ENCODE measurements at places on chromosomes 3 and 15.
A peak's percentile ranks its signal among the peaks of the same experiment; 100 is the strongest.

DNA sequence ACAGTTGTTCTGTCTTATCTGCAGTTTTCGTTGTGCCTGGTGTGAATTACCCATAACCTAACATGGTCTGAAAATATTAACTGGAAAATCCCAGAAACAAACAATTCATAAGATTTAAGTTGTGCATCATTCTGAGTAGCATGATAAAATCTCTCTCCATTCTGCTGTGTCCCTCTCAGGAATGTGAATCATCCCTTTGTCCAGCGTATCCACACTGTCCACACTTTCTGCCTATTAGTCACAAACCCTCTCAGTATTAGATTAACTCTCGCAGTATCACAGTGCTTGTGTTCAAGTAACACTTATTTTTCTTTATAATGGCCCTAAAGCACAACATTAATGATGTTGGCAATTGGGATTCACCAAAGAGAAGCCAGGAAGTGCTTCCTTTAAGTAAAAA, 203.2 kb downstream of the CGGBP1 start:
- no peak for ATAC-seq

GRCh38 chr15:43132830-43133429, 456 bp upstream of the TMEM62 start:
- ATAC-seq = no peak

DNA sequence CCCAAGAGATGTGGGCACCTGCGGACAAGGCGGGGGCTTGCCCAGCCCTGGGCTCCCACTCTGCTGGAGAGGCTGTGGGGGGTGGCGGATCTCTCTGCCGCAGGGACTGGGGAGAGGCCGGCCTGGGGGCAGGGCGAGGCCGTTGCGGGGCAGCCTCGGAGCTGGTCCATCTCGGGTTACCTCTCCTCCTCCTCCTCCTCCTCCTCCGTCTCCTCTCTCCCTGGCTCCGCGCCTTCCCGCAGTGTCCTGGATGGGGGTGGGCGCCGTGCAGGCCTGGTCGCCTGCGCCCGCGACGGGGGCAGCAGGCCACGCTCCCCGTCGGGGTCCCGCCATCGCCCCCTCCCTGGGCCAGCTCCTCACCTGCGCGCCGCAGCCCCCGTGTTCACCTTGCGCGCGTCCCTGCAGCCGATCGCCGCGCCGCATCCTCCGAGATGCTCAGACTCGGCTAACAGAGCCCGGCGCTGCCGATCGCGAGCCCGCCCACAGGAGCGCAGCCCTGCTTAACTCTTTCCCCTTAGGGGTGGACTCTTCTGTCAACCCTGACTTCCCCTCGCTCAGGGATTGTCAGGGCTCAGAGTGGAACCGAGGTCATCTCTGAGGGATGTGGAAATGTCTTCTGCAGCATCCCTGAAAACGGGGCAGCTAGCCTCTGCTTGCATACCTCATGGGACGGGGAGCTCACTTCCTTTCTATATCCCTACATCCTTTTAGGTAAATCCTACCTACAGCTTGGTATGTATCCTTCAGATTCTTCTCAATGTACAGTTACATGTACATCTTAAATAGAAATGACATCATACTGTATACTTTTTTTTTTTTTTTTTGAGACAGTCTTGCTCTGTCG, at the start of gene PRRT3:
TSS of gene PRRT3 (minus strand) at position 447 of the 844 bp plus-strand sequence. CDS start 2,293 bp downstream, outside the sequence.
- ATAC-seq = peak; percentile 92

- peak; percentile 79 for ATAC-seq
These were observed 19.1 kb upstream of the XYLB start for GRCh38 chr3:38327335-38328009.

DNA sequence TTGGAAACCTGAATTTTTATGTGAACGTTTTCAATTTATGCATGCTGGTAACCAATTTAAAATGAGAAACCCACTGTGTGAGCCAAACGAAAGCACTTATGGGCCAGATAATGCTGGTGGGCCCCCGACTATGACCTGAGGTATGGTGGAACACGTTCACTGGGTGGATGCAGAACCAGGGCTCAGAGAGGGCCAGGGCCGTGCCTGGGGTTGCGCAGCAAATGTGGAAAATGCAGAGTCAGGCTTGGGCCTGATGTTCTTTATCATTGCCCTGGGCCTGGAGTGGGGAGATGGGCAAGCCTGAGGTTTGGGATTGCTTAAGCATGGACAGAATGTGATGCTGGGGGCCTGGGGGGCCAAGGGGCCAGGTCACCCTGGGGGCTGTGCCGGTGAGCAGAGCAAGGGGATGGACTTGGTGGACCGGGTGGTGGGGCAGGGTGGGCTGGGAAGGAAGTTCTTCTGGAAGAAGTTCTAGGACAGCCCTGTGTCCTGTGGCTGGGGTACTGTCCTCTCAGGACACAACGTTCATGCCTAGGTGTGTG, 17.9 kb downstream of the FBLN2 start:
- ATAC-seq = no peak

GRCh38 chr15:37740623-37741141, 193.8 kb upstream of the TMCO5A start:
- no peak for ATAC-seq

DNA sequence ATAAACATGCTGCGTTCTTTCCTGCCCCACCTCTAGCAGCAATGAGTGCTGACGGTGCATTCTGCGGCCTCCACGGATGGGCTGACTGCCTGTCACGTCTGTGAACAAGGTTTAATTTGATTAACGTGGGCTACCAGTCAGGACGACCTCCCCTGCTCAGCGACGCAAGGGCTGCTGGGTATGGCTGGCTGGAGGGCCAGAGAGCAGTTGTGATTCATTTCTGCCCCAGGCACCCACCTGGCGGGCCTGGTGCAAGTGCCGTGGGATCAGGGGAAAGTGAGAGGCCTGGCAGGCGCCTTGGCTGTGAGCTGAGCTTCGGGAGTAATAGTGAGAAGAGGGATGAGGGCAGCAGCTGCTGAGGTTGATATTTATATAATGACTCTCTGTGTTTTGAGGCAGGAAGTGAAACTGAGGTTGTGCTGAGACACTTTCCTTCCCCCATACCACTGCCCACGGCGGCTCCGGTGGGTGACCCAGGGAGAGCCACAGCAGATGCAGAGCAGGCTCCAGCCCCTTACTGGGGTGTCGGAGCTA, 190.4 kb upstream of the BCL6 start:
- ATAC-seq = peak; percentile 90

- ATAC-seq = no peak
These were observed 94.4 kb downstream of the CHRNA7 start for GRCh38 chr15:32124726-32125125.

DNA sequence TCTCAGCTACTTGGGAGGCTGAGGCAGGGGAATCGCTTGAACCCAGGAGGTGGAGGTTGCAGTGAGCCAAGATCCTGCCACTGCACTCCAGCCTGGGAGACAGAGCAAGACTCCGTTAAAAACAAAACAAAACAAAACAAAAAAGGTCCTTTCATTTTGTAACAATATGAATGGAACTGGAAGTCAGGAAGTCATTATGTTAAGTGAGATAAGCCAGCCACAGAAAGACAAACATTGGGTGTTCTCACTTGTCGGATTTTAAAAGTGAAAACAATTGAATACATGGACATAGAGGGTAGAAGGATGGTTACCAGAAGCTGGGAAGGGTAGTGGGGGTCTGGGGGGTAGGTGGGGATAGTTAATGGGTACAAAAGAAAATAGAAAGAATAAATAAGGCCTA, 12.5 kb upstream of the B3GALNT1 start:
- no peak for ATAC-seq

- ATAC-seq = no peak
These were observed 64.6 kb upstream of the FHIT start for GRCh38 chr3:61315871-61316270.

GRCh38 chr3:192824313-192824712, 93.3 kb downstream of the MB21D2 start:
- ATAC-seq = no peak

DNA sequence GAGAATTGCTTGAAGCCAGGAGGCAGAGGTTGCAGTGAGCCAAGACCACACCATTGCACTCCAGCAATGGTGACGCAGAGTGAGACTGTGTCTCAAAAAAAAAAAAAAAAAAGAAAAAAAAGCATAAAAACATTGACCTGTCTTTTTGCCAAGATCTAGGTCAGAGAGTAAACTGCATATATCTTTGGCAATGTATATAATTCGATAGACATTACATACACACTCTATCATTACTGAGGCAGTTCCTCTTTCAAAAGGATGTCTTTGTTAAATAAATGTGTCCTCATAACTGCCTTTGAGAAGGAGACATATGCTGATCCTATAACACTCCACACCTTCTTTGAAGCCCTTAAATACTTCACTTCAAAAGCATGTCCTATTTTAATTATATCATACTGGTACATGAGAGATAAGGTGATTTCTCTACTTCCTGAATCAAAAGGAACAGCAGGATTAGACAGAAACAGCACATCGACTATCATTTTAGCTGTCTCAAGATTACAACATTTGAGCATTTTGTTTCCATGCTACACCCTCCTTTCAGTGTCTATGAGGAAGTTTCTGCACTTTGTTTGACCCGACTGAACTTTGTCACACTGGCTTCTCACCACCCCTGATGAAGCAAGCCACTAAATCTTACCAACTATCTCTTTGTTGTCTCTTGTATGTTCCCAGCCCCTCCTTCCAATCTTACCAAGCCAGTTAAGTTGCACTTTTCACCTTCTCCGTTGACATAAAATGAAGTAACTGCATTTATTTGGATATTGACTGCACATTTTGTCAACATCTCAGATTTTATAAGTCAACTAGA, 335.8 kb downstream of the MECOM start:
- ATAC-seq = no peak

GRCh38 chr3:196339493-196340254, 1.5 kb upstream of the TM4SF19 start:
- ATAC-seq = peak; percentile 43

- ATAC-seq = no peak
These were observed 75.9 kb downstream of the NCEH1 start for GRCh38 chr3:172634948-172635347.

DNA sequence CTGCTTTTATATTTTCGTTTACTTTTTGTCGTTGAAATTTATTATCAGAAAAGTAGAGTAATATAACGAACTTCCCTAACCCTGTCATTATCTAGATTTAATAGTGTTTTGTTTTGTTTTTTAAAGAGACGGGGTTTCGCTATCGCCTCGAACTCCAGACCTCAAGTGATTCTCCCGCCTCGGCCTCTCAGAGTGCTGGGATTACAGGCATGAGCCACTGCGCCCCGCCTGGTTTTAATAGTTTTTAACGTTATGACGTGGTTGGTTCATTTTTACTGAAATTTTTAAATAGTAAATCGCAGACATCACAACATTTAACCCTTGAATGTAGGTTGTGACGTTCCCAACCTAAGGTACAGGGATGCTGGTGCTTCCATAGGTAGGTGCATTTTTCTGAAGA, 1.0 kb downstream of the NGRN start:
- ATAC-seq = no peak

- no peak for ATAC-seq
These were observed 33.2 kb downstream of the ST3GAL6 start for GRCh38 chr3:98796334-98796733.

DNA sequence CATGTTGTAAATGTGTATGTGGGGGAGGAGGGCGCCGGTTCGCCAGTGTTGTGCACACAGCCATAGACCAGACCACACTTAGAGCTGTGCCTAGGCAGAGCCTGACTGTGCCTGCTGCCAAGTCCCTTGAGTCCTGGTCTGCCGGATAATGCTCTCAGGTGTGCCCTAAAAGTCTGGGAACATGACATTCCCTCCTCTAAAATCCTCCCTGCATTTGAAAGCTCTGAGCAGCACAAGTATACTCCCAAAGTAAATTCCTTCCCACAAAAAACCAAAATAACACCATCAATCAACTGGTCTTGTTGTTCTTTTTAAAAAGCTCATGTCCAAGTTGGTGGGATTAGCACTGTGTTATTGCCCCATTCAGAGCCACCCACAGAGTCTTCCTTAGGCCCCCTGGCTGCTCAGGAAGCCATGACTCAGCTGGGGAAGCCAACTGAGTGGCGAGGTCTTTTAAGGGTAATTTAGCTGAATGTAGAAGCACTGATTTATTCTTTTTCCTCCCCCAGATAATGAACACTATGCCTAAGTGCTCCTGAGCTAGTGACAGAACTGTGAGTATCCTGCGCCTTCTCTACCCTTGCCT, 147.8 kb upstream of the MCTP2 start:
- ATAC-seq = no peak

GRCh38 chr3:49607105-49607591, 52.9 kb downstream of the BSN start:
- ATAC-seq = no peak

DNA sequence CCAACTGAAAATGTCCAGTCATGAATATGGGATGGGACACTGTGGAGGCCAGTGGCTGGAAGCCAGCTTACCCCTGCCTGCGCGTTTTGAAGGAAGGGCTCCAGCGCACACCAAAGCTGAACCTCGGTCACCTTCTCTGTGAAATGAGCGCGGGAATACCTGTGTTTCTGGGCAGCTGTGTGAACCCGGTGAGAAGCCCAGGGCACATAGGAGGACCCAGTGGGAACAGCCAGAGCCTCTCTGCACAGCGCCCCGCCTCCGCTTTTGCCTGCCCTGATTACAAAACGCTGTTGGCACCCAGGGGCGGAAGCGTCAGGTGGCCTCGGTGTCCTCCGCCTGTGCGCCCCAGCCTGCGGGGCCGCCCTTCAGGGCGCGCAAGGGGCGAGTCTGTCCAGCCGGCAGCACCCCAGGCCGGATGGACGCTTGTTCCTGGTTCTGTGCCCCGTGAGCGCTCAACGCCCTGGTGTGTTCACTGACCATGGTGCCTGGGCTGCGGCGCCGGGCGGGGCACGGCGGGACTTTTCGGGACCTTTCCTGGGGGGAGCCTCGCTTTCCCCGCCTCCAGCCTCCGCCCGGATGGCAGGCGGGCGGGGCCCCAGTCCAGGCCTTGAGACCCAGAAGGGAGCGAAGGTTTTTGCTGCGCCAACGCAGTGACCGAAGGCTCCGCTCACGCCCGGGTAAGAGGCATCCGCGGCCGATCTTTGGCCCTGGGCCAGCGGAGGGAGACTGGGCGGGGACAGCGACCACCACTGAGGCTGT, at the start of gene SQOR:
TSS of gene SQOR (plus strand) at position 598 of the 759 bp plus-strand sequence. CDS start 23,895 bp downstream, outside the sequence.
- peak; percentile 61 for ATAC-seq

- no peak for ATAC-seq
These were observed 1.0 kb downstream of the OGG1 start for GRCh38 chr3:9750556-9751411.

DNA sequence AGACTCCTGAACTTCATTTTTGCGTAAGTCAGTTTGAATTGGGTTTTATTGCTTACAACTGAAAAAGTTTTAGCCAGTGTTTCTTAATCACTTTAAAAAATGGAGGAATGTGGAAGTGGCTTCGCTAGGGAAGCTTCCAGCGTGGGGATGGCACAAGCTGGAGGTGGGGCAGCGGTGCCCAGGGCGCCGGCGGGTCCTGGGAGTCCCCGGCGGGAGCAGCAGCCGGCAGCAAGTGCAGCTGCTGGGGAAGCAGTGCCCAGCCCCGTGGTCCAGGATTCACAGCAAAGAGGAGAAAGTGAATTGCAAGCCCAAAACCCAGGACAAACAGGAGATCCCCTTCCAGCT, 301.8 kb upstream of the PROK2 start:
- no peak for ATAC-seq

GRCh38 chr3:75144406-75144805, 519.7 kb upstream of the FRG2C start:
- ATAC-seq = no peak

Measured in activated CD4-positive, CD25-positive, alpha-beta regulatory T cell treated with anti-CD3 and anti-CD28 coated beads, Interleukin-2, amount 50 U/mL, for 24 hours (primary cell).